ENCODE measurements at places on chromosomes 4 and X.

GRCh38 chr4:158122501-158122900 is 50.3 kb downstream of the GASK1B start:
- DNase-seq: no peak

GRCh38 chr4:46390355-46391058 is 579 bp upstream of the GABRA2 start:
- no peak for DNase-seq

- no peak for DNase-seq
Measured at GRCh38 chrX:13983734-13984133, 46.0 kb downstream of the GEMIN8 start.

DNA sequence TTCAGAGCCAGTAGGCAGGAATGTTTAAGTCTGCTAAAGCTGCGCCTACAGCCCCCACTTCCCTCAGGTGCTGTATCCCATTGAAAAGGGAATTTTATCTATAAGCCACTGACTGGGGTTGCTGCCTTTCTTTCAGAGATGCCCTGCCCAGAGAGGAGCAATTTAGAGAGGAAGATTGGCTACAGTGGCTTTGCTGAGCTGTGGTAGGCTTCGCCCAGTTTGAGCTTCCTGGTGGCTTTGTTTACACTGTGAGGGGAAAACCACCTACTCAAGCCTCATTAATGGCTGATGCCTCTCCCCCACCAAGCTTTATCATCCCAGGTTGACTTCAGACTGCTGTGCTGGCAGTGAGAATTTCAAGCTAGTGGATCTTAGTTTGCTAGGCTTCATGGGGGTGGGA is 67.7 kb upstream of the PRDM5 start:
- no peak for DNase-seq

- no peak for DNase-seq
Measured at GRCh38 chr4:89277412-89277811, 30.2 kb downstream of the GPRIN3 start.

GRCh38 chr4:65552057-65552456 is 118.2 kb downstream of the EPHA5 start:
- DNase-seq: no peak

GRCh38 chr4:116387937-116388474 is 697.4 kb downstream of the TRAM1L1 start:
- no peak for DNase-seq

- DNase-seq: no peak
Measured at GRCh38 chr4:105061136-105061696, 85.5 kb upstream of the TET2 start.

DNA sequence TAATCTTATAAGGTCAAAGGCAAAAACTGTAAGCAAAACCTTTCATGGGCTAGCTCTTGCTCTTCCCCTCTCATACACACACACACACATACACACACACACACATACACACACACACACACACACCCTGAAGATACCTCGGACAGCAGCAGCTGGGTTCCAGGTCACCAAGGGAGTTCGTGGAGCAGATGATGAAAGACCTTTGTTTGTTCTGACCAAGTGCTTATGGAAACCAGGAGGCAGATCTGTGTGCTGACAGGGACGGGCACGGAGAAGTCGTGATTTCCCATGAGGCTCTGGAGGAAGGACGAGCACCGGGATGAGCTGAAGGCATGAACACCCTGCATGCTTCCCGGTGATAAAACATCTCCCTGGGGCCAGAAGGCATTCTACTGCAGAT is 35.4 kb upstream of the CRMP1 start:
- DNase-seq: no peak

DNA sequence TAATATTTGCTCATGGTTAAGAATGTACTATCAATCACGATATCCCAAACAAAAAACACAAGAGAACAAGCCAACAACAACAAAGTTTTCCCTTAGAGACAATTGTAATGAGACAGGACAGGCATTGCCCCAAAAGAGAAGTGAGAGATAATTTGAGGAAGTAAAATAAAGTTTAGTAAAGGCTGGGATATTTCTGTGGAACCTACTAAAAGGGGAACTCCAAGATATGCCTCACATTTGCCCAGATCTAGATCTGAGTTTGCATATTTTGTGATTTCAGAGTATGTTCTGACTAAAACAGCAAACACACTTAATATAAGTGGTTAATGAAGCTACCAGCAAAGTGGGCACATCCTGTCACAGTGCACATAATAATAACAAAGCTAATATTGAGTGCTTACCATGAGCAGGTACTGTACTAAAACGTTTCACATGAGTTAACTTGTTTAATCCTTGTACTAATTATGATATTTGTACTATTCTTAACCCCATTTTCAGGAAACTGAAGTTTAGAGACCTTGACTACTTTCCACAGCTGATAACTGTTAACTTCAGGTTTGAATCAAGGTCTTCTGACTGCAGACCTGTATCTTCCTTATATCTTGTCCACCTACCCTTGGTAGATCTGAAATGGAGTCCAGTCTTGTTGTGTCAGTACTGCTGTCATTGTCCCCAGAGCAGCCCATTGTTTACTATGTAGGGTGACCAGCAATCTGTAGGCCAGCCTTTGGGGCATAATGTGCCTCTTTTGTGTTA is 26.0 kb upstream of the BMP2K start:
- DNase-seq: no peak

GRCh38 chr4:1567808-1568581 is 116.1 kb downstream of the FAM53A start:
- DNase-seq: no peak

- DNase-seq: no peak
Measured at GRCh38 chr4:138086611-138087041, 155.5 kb downstream of the SLC7A11 start.

DNA sequence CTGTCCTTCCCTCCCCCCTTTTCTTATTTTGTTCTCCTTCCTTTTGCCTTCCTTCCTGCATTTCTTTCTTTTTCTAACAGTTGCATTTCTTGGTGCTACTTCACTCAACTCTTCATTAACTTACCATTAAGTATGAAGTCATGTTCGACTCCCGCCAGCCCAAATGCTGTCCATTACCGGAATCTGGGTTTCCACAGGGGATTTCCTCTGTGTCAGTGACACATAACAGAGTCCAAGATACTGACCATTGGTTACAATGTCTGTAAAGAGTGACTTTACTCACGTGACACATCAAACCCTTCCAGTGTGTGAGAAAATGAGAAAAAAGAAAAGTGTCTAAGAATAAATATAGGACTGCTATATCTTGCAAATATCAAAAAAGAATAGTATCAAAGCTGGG is 500.0 kb upstream of the FRG1 start:
- DNase-seq: no peak

- no peak for DNase-seq
Measured at GRCh38 chr4:185640811-185641675, 105.7 kb upstream of the PDLIM3 start.

DNA sequence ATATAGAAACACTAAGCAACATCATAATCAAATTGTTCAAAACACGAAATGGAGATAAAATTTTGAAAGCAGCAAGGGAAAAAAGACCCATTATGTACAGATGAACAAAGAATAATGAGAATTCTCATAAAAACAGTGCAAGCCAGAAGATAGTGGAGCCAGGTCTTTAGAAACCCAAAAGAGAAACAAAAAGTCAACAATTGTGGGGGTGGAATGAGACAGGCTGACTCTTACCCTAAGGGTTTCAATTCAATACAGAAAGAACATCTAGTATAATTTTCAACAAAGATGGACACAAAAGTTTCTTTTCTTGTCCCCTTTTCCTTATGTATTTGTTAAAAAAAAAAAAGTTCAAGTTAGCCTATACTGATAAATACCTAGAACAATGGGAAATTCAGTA is 34.0 kb upstream of the MAGEB2 start:
- no peak for DNase-seq

- DNase-seq: no peak
Measured at GRCh38 chr4:38868059-38868960, 704 bp downstream of the FAM114A1 start.

GRCh38 chr4:40334591-40335524 is at the start of gene CHRNA9:
Gene CHRNA9 (plus strand): TSS chr4:40335333. CDS start chr4:40335468, 135 bp downstream.
- DNase-seq: no peak

DNA sequence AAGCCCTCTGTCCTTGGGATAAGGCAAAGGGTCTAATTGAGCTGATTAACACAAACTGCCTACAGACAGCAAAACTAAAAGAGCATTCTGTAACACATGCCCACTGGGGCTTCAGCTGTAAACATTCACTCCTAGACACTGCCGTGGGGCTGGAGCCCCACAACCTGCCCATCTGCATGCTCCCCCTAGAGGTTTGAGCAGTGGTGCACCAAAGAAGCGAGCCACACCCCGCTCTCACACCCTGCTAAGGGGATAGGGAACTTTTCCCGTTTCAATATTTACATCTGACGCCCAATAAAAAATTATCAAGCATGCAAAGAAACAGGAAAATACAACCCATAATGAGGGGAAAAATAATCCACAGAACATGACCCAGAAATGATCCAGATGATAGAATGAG is 46.9 kb upstream of the HSD17B10 start:
- no peak for DNase-seq

DNA sequence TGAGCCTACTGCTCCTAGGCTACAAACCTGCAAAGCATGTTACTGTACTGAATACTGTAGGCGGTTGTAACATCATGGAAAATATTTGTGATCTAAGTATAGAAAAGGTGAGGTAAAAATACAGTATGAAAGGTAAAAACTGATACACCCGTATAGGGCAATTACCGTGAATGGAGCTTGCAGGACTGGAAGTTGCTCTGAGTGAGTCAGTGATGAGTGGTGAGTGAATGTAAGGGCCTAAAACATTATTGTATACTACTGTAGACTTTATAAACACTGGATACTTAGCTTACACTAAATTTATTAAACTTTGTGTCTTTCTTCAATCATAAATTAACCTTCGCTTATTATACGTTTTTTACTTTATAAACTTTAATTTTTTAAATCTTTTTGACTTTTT is 3.7 kb downstream of the KIF4A start:
- DNase-seq: no peak

GRCh38 chrX:54044877-54045338 is 635 bp upstream of the PHF8 start:
- DNase-seq: no peak

DNA sequence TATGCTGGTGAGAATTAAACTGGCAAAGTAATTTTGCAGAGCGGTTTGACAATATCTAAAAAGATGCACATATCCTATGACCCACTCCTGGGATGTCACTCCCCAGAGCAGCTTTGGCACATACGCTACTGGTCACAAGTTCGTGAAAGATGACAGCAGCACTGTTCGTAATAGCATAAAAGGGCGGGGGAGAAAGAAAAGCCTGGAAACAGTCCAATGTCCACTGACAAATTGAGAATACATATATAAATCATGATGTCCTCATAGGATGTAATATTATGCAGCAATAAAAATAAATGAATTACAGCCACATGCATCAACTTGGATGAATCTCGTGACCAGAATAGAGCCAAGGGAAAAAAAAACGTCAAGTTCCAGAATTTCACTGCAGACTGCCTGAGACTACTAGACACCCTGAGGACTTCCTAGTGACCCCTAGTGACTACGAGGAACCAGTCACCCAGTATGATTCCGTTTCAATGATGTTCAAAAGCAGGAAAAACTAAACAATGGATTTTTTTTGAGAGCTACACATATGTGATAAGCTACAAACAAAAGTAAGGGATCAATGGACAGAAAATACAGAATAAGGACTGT is 1.8 kb downstream of the PCSK1N start:
- no peak for DNase-seq

DNA sequence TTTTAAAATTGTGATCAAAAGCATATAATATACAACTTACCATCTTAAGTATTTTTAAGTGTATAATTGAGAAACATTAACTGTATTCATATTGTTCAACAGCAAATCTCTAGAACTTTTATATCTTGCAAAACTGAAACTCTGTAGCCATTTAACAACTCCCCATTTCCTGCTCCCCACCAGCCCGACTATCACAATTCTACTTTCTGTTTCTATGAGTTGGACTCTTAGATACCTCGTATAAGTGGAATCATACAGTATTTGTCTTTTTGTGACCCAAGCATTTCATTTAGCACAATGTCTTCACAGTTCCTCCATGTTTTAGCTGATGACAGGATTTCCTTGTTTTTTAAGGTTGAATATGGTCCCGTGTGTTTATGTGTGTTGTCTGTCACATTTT is 106.0 kb downstream of the LRBA start:
- DNase-seq: no peak

- no peak for DNase-seq
Measured at GRCh38 chr4:18388039-18388438, 366.5 kb upstream of the LCORL start.

DNA sequence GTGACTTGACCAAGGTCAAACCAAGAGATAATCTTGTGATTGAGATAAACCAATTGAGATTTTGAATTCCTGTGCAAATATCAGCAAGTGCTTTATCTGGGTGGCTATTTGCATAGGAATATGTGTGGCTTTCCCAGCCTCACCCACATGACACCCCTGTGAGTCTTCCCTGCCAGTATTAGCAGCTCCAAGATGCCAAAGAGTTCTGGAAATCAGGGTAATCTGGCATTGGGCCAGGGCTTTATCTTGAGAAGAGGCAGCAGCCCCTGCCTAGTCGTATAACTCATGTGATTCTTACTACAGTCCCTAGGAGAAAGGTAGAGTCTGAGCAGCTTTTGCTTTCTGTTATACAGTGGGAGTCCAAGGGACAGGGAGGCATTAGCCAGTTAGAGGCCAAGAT is 87.7 kb downstream of the RLIM start:
- DNase-seq: no peak

DNA sequence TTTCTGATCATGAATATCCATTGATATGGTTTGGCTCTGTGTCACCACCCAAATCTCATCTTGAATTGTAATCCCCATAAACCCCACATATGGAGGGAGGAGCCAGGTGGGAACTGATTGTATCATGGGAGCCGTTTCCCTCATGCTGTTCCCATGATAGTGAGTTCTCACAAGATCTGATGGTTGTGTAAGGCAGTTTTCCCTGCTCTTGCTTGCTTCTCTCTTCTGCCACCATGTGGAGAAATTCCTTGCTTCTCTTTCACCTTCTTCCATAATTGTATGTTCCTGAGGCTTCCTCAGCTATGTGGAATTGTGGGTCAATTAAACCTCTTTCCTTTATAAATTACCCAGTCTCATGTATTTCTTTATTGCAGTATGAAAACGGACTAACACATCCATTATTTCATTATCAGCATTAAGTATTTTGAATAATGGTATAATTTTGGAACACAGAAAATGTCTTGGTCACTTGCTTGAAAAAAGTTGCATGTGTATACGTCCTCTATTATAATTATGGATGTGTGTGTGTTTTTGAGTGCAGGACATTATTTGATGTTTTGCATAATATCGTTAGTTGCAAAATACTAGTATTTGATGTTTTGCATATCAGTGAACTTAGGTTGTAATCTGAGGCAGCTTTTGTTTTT is 334.6 kb downstream of the PCDH10 start:
- DNase-seq: no peak

DNA sequence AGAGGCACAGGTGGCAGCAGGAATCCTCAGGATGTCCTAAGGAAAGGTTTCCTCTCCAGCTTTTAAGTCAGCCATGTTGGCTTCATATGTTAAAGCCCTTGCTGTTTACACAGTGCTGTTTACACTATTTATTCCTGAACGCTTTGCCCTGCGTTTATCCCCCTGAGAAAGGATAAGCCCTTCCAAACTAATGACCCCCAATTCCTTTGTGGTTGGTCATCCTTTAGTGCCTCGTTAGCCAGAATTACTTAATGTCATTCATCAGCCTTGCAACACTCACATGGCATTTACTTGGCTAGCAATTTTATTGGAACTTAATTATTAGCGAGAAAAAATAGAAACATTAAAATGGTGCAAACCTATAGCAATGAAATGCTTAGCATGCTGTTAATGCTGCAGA is 23.8 kb downstream of the VCX2 start:
- DNase-seq: no peak

- DNase-seq: no peak
Measured at GRCh38 chr4:86959588-86960500, 25.0 kb downstream of the AFF1 start.

Data from activated T-cell treated with anti-CD3 and anti-CD28 coated beads for 1 hour (primary cell).